ENCODE measurements at places on chromosomes 4 and X.

DNA sequence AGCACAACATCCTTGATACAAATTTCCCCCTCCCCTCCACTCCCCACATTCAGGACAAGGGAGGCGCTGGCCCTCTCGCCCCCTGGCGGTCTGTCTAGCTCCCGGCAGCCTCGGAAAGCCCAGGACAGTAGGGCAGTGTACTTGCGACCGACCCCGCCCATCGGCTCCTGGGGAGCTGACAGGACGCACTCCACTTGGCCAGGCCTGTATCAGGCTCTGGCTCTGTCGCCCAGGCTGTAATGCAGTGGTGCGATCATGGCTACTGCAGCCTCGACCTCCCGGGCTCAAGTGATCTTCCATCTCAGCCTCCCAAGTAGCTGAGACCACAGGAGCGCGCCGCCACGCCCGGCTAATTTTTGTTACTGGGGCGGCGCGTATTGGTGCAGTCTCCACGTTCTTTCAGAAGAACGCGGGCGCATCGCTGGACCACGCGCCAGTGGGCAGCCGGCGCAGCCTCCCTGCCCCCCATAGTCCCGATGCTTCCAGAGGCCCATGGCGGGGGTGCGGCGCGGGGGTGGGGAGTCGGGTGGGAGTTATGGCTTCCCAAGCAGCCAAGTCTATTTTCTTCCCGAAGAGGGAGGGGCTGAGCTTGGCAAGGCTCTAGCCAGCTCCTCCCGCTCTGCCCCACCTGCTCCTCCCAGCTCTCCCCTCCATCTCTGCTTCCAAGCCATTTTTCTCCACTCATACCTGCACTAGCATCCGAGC, 7.8 kb upstream of the AKAP14 start:
- H3K4me1 ChIP-seq: peaks cover 4% of the 10 kb centered on the region
- DNase-seq: peak; percentile 71
- H3K27ac ChIP-seq: no peak overlapping the region

DNA sequence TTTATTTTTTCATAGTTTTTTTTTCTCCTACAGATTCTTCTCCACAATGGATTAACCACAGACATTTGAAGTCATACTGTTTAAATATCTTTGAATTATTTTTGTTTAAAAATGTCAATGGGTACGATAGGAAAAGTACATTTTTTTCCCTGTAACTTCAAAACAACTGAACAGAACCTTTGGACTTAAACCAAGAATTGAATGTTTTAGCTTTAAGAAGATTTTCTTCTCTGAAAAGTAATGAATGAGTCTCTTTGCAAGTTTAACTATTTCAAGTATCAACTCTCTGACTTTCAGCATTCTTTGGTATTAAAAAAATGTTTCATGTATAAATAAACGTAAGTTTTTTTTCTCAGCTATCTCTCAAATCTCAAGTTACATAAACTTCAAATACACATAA, 364.3 kb downstream of the FBXO8 start:
- DNase-seq: no peak
- H3K36me3 ChIP-seq: no peaks in the 10 kb centered on the region
- H3K4me1 ChIP-seq: no peaks in the 10 kb centered on the region
- no peak overlapping the region for H3K27ac ChIP-seq

- H3K4me1 ChIP-seq: peaks cover 18% of the 10 kb centered on the region
- H3K36me3 ChIP-seq: peaks cover 11% of the 10 kb centered on the region
- H3K4me3 ChIP-seq: no peak overlapping the region
- H3K27ac ChIP-seq: peak overlapping the region; percentile 88
- H3K27me3 ChIP-seq: no peaks in the 10 kb centered on the region
Measured at GRCh38 chr4:140635606-140636005, 66.8 kb upstream of the UCP1 start.

GRCh38 chr4:76758290-76758882, 139.6 kb downstream of the SOWAHB start:
- no peaks in the 10 kb centered on the region for H3K27me3 ChIP-seq
- H3K27ac ChIP-seq: no peak overlapping the region

Measured in trophoblast cell (in vitro differentiated cells and primary cell).